NCI-H1105 (cell line): ENCODE measurements at places on chromosomes 2 and 18.

GRCh38 chr2:241751776-241752175 lies 17.3 kb downstream of the D2HGDH start:
- DNase-seq, result no peak

GRCh38 chr2:24855726-24856125 lies 62.5 kb downstream of the CENPO start:
- DNase-seq, result no peak

GRCh38 chr2:100240386-100240785 lies 81.9 kb downstream of the LONRF2 start:
- no peak for DNase-seq

- no peak for DNase-seq
These were observed 2.2 kb downstream of the ST3GAL5 start for GRCh38 chr2:85886590-85886989.

DNA sequence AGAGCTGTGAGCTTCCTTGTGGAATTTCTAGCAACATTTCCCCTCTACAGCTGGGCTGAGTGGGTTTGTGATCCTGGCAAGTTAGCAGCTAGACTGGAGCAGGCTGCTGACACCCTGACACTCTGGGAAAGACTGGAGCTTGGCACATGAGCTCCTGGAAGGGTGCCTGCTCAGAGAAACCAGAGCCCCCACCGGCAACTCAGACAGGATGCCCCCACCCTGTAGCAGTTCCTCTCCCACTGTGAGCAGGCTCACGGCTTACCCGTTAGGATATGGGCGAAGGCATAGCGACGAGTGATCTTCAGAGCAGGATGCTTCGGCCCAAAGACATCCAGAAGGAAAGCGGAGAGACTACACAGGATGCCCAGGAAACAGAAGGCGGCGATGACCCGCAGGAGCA lies 11.2 kb downstream of the TMEM127 start:
- no peak for DNase-seq

GRCh38 chr2:188042412-188042811 lies 249.3 kb upstream of the GULP1 start:
- DNase-seq, result no peak

DNA sequence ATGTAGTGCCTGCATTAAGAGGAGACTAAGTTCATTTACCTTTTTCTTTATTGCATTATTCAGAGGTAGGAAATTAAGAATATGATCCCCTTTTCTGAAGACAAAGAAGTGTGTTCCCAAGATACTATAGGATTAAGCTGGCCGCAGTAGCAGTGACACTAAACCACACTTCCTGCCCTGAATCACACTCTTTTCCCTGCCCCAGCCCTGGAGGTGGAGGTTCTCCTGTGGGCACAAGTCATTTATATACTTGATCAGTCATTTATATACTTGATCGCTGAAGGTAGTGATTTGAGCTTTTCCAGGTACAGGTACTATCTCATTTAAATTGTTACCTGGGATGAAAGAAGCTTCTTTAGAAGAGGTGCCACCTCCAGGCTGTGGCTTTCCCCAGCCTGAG lies 78.6 kb downstream of the ARMC9 start:
- no peak for DNase-seq

DNA sequence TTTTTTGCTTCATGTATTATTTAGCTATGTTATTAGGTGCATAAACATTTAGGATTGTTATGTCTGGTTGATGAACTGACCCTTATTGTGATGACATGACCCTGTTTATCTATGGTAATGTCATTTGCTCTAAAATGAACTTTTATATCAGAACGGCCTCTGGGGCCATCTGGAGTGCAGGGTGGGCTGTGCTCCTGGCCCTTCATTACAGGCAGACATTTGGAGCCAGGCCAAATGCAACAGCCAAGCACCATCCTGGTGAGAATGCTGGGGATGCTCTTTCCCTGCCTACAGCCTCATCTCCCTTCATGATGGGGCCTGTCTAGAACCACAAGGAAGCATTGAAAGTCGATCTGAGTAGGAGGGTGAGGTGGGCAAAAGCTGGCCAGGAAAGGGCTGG lies 38.0 kb downstream of the HJURP start:
- DNase-seq, result peak; percentile 4

DNA sequence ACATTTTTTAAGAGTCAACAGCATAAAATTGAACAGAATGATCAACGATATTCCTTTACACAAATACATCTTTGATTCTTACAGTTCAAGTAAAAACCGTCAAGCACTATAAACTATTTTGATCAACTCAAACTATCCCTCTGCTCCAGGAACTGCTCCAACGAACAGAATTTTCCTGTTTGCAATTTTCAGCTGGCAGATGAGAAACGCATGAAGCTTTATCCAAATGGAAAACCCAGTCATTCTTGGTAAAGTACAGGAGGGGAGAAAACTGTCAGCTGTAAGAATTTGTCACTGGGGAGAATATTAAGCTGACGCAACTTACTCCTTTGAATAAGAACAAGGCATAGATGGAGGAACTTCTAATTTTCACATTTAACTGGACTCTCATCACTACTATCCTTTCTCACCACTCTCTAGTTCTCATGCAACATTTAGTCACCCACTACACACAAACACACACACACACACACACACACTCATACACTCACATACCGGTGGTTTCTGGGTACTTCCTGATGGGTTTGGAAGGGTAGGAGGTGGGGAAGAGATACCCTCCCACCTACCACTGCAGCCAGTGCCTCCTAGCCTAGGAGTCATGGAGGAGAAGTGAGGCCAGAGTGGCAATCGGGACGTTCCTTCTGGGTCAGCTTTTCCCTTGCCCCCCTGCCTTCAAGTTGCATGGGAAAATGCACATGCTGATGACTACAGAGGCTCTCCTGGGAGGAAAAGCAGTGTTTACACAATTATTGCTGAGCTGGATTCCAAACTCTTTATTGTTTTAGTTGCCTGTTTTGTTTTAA lies 54.0 kb upstream of the SPATS2L start:
- no peak for DNase-seq

DNA sequence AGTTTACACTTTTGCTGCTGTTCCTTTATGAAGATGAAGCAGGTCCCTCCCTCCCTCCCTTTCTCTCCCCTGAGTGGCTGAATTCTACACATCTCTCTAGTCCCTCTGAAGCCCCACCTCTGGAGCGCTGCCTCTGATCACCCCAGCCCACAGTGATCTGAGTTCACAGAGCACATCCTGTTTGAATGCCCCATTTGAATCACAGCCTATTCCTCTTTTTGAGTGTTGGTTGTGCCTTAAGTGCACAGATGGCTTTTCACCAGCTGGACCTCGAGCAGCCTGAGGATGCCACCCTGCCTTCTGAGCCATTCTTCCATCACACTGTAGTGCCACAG lies 87.1 kb downstream of the ITGB1BP1 start:
- DNase-seq, result peak; percentile 73

DNA sequence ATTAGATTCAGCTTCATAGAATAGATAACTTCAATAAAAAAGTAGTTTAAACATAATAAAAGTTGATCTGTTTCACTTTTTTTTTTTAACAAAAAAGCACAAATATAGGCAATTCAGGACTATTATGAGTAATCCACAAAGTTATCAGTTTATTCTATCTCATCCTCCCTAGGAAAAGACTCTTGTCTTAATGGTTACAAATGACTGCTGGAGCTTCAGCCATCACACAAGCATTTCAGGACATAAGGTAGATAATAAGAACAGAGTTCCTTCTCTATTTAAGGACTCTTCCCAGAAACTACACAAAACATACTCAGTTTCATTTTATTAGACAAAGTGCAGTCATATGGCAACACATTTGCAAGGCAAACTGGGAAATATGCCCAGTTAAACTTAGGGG lies 357.6 kb upstream of the SETBP1 start:
- no peak for DNase-seq

GRCh38 chr2:9639000-9639602 lies 8.3 kb upstream of the YWHAQ start:
- no peak for DNase-seq
